Endothelial cell (in vitro differentiated cells): ENCODE measurements at places on chromosomes 13 and 19. TPM values are rescaled to one million over a fixed set of nuclear protein-coding genes. Genes with fewer than 3 reads are reported as not detected.

UNC13A gene
- 1.2 TPM for total RNA-seq

ZNF581 gene
- total RNA-seq: 47.2 TPM

HCST gene
- total RNA-seq: 0.95 TPM

CGB8 gene
- not detected for total RNA-seq

KLK15 gene
- total RNA-seq: not detected

CD177 gene
- total RNA-seq: 0.38 TPM

RFPL4A gene
- total RNA-seq: not detected
